ENCODE measurements at places on chromosomes 13 and 19.

GRCh38 chr13:66477816-66478215 is 752.3 kb downstream of the PCDH9 start:
- no peak for DNase-seq

DNA sequence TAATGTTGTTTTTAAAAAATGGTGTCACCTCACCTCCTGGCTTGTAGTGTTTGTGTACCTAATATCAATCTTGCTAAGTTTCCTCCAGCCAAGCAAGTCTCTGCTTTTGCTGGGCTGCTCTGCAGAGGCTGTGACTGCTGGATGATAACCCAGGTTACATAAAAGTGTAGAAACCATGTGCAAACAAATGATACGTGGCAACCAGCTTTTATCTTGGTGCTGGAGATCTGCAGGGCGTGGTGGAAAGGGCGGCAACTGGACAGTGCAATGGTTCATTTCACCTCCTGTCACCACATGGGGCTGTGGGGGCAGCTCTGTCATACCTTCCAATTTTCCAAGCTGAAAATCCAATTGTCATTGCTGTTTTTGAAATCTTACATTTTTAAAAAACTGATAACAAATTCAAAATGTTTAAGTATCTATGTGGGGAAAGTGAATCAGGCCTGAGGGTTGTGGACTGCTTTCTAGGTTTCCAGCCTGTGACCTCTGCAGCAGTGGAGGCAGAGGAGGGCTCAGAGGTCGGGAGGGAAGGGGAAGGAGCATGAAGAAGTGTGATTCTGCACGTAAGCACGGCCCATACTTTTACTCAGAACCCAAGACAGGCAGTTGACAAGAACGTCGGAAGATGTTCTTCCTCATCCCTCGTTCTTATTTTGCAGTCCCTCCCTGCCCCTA is 9.7 kb downstream of the GPR42 start:
- no peak for DNase-seq

GRCh38 chr13:19680751-19681150 is 47.3 kb downstream of the MPHOSPH8 start:
- no peak for DNase-seq

DNA sequence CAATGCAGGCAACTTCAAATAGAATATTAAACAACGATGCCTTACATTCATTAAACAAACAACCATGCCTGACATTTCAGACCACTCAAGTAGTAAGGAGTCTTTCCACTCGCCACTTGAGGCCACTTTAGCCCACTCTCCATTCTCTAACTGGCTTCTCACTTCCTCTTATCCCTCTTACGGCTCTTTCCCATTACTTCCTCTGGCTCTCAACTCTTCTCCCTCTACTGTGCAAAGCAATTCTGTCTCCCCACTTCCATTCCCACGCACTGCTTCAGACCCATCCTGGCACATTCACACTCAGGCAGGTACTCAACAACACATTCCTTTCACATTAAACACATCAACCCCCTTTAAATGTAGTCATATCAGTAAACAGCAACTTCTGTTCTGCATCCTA is 229.8 kb upstream of the IPO5 start:
- DNase-seq, result no peak

GRCh38 chr13:97242755-97243497 is 20.8 kb downstream of the MBNL2 start:
- DNase-seq, result no peak

GRCh38 chr13:102944821-102945220 is 99.0 kb downstream of the ERCC5 start:
- no peak for DNase-seq

DNA sequence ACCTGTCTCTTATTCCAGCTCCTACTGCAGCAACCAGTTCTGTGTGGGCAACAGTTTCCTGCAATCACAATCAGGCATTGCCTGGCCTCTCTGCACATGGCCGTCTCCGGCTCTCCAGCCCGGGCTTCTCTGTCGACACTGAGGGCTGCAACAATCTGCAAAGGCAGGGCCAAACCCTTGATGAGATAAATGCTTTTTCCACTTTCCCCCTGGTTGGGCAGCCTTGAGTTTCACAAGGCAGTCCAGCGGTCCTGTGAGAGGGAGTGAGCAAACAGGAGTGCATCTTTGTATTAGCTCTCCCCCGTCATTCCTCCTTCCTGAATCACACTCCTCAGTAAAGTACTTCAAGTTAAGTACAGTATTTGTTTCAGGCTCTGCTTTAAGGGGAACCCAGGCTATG is 40.7 kb upstream of the VWA8 start:
- DNase-seq, result no peak

GRCh38 chr19:53908106-53908934 is 758 bp upstream of the CACNG7 start:
- DNase-seq, result peak; percentile 1

DNA sequence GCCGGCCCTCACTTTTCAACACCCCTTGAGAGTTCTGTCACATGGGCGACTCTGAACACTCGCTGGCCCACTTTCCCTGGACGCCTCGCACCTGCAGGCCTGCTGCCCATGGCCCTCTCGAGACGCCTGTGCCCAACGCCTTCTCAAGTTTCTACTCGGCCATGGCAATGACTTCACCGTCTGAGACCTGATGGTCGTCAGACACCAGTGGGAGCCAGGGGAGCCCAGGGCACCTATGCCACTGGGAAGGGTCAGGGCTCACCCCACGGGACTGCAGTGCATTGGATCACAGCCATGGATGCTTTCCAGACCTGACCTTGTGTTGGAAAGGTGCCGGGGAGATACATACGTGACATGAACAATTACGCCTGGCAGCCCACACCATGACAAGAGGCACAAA is 60.1 kb downstream of the KLF2 start:
- no peak for DNase-seq

- DNase-seq, result no peak
These were observed 39.3 kb upstream of the UBE2L5 start for GRCh38 chr13:30382836-30383525.

- DNase-seq, result no peak
These were observed 76.0 kb downstream of the ZNF557 start for GRCh38 chr19:7145494-7145893.

GRCh38 chr13:73808318-73808717 is 325.9 kb downstream of the KLF12 start:
- no peak for DNase-seq

GRCh38 chr19:11373166-11373884 is 1.1 kb upstream of the SWSAP1 start:
- peak; percentile 55 for DNase-seq

DNA sequence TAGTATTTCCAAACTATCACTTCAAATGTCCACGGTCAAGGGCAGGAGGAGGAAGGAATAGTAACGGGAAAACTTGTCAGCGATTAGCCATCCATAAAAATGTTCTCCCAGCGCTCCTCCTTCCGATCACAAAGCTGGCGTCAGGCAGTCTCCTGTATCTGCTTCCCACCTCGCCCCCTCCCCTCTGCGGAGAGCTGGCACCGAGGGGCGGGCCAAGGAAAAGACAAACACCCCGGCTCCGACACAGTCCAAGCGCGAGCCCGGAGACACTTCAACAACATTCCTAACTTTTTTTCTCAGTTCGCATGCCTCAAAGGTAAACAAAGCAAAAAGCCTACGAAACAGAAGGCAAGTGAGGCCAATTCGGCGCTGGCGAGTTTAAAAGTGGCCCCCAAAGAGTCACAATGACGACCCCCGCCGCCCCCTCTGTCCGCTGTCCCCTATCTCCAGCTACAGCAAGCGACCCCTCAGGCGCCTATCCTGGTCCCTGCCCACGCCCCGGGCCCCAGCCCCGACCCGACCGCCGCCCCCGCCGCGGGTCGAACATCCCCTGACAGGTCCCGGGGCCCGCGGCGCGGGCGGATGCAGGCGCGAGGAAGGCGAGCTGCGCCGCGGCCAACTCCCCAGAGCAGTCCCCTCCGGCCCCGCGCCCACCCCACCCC is 736 bp downstream of the SMAD9 start:
- DNase-seq, result peak; percentile 56

DNA sequence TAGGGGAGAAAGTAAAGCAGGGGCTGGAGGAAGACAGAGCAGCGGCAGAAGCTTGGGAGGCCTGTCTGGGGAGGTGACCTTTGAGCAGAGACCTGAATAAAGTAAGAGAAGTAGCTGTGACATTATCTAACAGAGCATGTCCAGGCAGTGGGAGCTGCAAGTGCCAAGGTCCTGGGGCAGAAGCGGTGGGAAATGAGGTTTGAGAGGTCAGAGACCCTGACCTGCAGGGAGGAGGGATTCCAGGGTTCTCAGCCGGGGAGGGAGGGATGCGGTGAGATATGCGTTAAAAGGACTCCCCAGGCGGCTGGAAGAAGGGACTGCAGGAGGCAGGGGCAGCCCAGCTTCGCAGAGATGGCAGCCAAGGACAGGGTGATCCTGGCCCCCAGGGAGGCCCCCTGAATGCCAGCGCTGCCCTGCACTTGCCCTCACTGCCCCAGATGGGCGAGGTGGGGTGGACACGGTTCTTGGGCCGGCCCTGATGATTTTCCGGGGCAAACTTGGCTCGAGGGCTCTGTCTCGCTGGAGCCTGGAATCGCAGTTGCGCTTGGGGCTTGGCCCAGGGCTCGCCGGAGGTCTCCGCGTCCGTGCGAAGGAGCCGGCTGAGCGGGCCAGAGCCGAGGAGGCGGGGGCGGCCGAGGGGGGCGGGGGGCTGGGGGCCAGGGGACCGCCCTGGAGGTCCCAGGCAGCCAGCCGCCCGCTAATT is 3.2 kb downstream of the CRLF1 start:
- DNase-seq, result no peak

DNA sequence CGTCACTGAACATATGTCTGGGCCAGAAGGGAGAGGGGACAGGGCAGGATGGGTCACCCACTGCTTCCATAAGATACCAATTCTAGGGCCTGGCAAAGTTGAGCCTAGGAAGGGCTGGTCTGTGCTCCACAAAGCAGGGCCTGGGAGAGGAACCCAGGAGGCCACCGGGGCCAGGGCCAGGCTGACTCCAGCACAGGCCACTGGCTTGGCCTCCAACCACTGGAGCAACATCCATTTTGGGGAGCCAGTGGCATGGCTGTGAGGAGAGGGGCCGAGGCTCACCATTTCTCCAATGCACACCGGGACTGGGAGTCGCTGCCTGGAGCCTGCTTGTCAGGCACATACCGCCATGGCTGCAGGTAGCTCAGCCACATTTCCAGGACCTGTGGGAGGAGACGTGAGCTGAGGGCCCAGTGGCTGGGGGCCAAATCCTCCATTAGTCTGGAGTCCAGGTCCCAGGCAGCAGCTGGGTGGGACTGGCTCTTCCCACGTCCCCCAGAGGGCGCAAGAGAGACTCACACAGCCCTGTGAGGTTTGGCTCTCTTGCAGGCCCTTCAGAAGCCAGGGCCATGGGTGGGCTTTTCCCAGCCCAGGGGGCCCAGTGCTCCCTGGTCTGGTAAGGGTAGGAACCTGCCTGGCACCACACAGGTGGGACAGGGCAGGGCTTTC is 27.7 kb downstream of the TUBA3C start:
- no peak for DNase-seq

- DNase-seq, result no peak
These were observed 6.3 kb upstream of the SELENOV start for GRCh38 chr19:39508629-39509028.

DNA sequence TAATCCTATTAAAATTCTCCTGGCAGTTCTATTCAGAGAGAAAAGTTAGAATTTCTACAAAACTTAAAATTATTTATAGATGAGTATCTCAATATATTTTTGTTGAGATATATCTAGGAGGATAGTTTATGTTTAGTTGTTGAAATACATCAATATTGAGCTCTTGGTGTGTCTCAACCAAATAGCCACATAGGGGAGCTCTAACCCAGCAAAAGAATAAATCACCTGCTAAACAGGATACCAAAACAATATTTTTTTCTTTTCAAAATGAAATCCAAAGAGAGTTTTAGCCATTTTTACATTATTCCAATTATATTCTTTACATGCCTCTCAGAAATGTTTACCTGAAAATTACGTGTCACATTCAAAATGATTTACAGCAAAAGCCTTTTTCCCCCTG is 954.7 kb downstream of the SLITRK6 start:
- peak; percentile 49 for DNase-seq

DNA sequence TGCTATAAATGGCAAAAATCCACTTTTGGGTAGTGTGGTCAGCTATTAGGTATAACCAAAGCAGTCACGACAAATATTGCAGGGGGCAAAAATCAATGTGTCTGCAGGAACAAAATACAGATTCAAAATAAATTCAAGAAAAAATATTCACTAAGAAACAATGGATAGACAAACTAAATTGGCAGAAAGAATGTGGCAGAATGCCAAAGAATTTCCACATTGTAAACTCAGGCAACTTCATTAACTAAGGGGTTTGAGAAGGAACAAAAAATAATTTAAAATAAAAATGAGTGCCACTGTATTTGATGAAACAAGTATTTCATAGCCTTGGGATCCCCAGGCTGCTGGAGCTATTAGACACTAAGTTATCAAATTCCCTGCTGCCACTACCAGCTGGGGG is 193.1 kb downstream of the VWA8 start:
- DNase-seq, result no peak

DNA sequence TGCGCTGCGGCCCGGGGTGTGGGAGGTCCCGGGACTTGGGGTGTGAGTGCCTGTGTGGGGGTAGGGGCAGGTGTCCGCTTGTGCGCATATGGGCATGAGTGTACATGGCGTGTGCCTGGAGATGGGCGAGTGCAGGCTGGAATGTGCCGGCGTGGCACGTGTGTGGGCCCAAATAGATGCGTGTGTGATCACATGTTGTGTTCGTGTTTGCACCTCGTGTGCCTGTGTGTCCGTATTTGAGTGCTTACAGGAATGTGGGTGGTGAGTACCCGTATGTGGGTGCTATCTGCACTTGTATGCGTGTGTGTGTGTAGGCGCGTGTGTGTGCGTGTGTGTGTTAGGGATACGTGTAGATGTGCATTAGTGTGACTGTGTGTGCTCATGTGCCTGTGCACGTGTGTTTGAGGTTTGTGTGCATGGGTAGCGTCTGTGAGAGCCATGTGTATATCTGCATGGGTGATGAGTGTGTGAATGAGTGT is 3.4 kb downstream of the ZNF536 start:
- DNase-seq, result no peak

DNA sequence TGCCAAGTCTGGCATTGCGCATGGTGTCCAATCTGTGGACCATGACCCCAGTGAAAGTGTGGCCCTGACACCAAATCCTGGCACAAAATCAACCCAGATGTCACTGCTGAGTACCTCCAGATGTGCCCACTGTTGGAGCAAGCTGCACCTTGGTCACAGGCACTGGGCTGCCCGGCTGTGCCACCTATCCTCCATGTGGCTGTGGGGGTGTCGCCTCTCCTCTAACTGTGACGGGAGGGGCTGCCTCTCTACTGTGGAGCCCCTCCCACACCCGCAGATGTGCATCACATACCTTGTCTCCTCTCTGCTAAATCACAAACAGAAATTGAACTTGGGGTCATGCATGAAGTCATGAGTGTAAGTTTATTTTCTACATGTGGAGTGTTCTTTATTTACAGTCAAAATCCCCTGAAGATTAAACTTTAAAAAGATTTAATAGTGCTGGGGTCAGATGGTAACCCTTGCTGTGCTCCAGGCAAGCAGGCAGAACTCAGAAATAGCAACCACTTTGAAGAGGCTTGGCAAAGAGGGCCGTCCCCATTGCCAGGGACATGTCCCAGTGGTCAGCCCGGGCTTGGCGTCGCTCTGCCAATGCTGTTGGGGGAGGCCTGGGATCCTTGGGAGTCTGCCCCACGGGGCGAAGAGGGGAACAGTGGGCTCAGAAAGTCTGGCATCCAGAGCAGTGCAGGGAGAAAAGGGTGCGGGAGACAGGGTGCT is 46.4 kb upstream of the ZNF536 start:
- no peak for DNase-seq

All from NCI-H1092 treated with DMSO at 0.1 percent for 48 hours (cell line).